ENCODE measurements at places on chromosomes 7 and 10.

GRCh38 chr7:136339464-136339863, 362.3 kb upstream of the MTPN start:
- no peak for DNase-seq

DNA sequence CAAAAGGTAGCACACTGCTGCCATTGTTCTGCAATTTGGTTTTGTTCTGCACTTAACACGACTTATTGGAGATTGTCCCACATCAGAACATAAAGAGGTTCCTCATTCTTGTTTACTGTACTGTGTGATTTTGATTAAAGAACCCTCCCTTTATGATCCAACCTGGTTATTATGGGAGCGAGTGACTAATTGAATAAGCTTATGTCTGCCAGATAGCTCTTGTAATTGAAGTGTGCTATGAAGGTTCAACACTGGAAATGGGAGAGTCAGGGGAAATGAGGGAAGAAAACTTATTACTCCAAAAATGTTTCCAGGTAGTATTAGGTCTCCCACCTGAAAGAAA, 33.9 kb downstream of the CASP7 start:
- no peak for DNase-seq

- DNase-seq = no peak
These were observed 1.9 kb upstream of the GPR146 start for GRCh38 chr7:1042492-1042833.

GRCh38 chr7:128211626-128212025, 29.5 kb upstream of the LEP start:
- no peak for DNase-seq

GRCh38 chr7:66697449-66698438, 42.8 kb upstream of the RABGEF1 start:
- no peak for DNase-seq

- no peak for DNase-seq
These were observed 32.9 kb upstream of the PLPP4 start for GRCh38 chr10:120424198-120424464.

- DNase-seq = no peak
These were observed 209.0 kb downstream of the ACTR3B start for GRCh38 chr7:152968514-152968913.

DNA sequence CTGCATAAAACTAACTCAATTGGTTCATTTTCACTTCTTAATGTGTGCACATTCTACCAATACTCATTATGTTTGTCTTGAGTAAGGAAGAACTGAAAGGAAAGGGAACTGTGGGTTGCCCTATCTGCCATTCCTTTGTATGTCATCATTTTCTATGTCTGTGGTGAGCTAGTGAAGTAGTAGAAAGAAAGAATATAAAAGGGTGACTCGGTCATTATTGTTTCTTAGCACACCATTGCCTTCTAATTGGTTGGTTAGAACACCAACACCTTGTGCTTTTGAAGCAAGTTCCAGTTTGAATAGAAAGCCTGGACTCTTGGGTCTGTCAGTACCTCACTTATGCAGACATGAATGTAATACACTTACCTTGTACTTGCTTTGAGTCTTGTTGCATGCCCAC, 64.3 kb upstream of the MDFIC start:
- no peak for DNase-seq

- DNase-seq = no peak
These were observed 46.7 kb upstream of the CALD1 start for GRCh38 chr7:134732728-134733127.

- no peak for DNase-seq
These were observed 75.0 kb downstream of the LANCL2 start for GRCh38 chr7:55440040-55440690.

GRCh38 chr10:95509251-95509650, 51.9 kb downstream of the SORBS1 start:
- no peak for DNase-seq

DNA sequence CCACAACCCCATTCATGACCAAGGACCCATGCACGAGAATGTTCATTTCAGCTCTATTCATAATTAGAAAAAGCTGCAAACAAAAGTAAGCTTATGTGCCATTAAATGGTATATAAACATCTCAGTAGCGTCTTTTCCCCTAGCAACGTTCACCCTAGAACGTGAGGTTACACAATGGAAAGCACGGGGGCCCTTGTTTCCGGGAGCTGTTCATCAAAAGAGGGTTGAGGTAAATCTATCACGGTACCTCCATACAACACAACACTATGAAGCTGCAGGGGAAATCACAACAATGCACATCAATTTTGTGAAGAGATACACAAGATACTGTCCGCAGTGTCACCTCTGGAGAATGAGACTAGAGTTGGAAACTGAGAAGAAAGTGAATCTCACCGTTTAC, 80.9 kb upstream of the DDC start:
- DNase-seq = no peak

GRCh38 chr7:148709014-148709413, 10.3 kb downstream of the CUL1 start:
- DNase-seq = no peak

- no peak for DNase-seq
These were observed 51.2 kb upstream of the CARD11 start for GRCh38 chr7:3094701-3095445.

DNA sequence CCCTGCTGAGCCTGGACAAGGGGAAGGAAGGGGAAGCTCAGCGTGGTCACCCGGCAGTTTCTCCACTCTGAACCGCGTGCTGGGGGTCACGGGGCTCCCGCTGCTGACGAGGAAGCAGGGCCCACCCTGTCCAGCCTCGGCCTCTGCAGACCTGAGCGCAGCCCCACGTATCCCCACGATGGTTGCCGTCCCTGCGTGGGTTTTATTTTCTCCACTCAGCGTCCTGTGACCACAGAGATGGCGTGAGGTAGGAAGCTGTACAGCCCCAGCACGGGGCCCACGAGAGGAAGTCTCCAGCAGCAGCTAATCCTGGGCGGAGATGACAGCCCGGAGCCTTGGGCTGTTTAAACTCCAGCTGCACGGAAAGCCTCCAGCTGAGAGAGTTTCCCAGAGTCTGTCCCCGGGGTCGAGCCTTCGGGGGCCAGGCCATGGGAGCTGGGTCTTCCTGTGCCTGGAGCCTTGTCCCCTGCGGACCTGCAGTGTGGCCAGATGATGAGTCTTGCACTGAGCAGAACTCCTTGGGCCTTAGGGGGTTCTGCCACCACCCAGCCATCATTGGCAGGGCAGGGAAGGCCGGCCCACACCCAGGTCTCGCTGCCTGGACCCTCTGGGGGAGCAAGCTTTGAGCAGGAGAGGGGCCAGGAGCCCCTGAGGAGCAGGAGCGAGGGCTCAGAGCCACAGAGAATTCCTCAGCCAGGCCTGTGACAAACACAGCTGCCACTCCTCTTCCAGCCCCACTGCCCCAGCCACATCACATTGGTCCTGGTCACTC, 72.8 kb upstream of the FAM20C start:
- DNase-seq = no peak

- no peak for DNase-seq
These were observed 22.4 kb downstream of the ADGRA1 start for GRCh38 chr10:133110133-133110532.

DNA sequence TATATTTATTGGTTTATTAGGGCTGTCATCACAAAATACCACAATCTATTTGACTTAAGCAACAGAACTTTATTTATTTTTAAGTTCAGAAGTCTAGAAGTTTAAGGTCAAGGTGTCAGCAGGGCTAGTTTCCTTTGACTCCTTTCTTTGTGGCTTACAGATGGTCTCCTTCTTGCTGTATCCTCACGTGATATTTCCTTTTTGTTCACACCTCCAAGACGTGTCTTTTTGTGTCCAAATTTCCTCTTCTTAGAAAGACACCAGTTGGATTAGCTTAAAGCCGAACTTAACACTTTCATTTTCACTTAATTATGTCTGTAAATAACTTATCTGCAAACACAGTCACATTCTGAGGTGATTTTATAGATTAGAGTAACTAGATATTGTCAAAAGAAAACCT, 631.4 kb upstream of the POT1 start:
- DNase-seq = no peak

DNA sequence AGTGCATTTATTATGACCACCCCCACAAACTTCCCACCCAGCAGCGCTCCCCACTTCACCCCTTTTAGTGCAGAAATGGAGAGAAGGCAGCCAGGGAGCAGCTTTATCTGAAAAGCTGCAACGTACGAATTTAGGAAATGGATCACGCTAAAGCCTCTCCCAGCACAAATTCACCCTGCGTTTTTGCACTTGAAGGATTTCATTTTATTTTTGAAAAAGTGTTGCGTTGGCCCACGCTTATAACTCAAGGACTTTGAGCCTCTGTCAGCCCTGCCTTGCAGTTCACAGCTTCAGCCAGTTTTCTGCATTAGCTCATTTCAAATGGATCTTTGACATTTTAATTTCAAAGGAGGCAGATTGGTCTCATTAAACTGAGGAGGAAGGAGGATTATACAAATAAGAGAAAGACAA, 556.1 kb downstream of the KCNMA1 start:
- no peak for DNase-seq

DNA sequence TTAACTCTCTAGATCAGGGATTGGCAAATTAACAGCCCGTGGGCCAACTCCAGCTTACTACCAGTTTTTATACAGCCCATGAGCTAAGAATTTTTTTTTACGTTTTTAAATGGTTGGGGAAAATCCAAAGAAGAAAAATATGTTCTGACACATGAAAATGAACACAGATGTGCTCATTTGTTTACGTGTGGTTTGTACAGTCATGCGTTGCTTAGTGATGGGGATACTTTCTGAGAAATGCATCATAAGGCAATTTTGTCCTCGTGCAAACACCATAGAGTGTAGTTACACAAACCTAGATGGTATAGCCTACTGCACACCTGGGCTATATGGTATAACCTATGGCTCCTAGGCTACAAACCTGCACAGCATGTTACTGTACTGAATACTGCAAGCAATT, 8.3 kb upstream of the SMKR1 start:
- no peak for DNase-seq

GRCh38 chr7:50707236-50708006, 75.3 kb downstream of the GRB10 start:
- no peak for DNase-seq

GRCh38 chr7:21603462-21603861, 60.6 kb downstream of the DNAH11 start:
- DNase-seq = no peak

GRCh38 chr7:32502728-32503127, 7.4 kb downstream of the AVL9 start:
- no peak for DNase-seq

DNA sequence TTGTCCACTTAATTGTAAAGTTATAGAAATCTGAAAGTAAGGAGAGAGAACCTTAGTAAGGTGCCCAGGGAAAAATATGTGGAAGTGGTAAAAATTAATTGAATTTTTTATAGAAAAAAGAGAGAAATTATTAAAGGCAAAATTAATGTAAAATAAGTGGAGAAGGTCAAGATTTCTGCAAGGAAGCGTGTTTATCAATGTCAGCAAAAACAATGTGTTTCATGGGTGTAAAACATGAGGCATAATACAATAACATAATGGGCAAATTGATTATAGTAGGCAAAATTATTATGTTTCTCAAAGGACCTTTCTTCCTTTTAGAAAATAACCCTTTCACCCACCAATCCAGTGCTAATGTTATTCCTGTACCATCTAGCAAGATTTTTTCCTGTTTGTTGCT, 1520.1 kb downstream of the REEP3 start:
- no peak for DNase-seq

DNA sequence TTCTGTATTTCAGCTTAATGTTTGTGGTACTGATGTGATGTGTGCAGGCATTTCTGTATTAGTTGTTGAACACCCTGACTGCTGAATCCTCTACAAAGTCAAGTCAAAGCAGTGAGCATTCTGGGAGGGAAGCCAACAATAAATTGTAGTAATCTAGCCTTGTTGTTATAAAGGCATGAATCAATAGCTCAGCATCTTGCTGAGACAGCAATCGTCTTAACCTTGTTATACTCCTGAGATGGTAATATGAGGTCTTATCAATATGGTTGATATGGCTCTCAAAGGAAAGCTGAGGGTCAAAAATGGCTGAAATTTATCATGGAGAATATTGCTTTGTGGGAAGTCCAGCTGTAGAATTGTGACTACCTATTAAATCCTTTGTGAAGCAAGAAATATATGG, 299.4 kb downstream of the DNAJB9 start:
- DNase-seq = no peak

DNA sequence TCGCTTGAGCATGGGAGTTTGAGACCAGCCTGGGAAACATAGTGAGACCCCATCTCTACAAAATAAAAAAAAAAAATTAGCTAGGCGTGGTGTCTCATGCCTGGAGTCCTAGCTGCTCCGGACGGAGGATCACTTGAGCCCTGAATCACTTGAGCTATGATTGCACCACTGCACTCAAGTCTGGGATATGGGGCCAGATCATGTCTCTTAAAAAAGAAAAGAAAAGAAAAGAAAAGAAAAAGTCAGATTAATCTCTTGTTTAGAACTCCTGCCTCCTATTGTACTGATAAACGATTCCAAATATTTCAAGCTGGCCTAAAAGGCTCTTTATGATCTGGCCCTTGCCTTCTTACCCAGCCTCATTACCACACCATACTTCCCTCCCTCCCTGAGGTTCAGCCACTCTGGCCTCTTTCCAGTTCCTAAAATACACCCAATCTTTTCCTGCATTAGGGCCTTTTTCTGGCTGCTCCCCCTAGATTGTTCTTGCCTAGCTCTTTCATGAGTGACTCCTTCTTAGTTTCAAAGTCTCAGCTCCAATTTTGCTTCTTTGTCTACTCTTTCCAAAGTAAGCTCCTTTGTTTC, 41.7 kb downstream of the VCL start:
- DNase-seq = no peak

DNA sequence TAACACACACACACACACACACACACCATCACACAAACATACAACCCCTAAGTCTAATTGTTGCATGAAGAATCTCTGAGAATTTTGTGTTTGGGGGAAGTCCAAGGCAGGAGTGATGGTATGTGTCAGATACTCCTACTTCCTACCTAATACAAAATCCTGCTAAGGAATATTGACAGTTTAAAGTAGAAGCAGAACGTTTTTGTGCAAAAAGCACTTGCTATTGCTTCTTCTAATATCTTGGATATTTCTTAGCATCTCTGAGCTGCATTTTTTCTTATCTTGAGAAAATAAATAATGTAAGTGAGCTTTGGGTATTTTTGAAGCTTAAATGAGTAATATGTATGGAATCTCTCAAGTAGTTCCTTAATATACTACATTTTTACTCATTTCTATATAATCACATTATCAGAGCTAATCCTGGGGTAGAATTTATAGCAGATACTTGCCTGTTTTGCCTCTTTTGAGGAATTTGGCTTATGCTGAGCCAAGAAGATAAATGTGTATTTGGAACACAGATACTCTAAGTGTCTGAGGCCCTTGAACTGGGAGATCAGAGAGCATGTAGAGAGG, 212.3 kb downstream of the DKK1 start:
- DNase-seq = no peak

Measured in naive thymus-derived CD4-positive, alpha-beta T cell (primary cell).